ENCODE measurements at places on chromosomes 12 and 14. TPM values are rescaled to one million over a fixed set of nuclear protein-coding genes. Genes with fewer than 3 reads are reported as not detected.

The CEBPE gene
- 1.5 TPM for total RNA-seq

DNA sequence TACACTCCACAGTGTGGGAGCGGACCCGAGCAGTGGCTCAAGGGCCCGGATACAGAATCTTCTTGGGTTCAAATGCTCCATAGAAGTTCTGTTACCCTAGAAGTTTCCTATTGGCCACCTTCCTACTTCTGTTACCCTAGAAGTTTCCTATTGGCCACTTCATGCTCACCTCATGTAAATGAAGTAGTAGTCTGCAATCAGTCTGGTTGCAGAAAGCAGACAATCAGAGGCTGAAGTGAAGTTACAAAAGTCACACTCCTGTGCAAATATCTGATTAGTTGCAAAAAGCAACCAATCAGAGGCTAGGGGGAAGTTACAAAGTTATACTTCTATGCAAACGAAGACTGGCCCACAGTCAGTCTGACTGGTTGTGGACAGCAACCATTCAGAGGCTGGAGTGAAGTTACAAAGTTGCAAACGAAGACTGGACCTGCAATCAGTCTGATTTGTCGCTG is 77.8 kb upstream of the CPNE8 start:
- DNase-seq = no peak

DNA sequence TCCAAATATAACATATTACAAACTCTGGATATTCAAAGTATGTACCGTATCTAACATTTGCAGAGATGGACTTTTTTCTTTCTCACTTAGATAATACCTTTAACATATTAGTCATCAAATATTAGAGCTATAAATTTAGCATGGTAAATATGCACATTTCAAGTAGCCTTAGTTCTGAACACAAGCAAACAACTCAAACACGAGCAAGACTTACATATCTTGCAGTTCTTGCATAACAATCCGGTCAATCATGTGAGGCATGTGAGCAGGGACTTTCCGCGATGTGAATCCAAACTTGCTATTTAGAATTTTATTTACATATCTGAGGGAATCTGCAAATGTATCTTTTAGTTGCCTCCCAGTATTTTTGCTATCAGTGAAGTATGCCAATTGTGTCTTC is 22.1 kb upstream of the SYCP3 start:
- no peak for DNase-seq

DNA sequence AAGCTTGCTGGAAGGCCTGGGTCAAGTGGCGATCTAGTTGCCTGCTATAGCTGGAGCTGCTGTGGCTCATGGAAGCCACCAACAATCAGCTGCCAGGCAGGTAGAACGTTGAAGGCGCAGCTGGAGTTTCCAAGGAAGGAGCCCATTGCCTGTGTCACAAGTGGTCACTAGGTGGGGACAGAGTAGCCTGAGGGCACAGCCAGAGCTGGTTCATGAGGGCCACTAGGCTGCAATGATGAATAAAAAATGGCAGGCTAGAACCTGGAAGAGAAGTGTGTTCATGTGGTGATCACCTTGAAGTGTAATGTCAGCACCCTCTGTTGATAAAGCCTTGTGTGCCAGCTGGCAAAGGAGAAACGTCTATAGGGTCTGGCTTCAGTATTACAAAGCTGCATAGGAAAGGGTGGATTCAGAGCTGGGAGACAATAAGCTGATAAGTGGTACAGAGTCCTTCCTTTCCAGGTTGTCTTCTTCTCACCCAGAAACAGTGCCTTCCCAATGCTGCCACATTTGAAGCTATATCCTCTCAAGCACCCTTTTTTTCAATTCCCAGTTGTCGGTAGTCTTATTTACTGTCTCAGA is 165.8 kb downstream of the EMP1 start:
- no peak for DNase-seq

The FIGNL2 gene
- 0.69 TPM for total RNA-seq

The VSX2 gene
- total RNA-seq = not detected

The ACOT6 gene
- not detected for total RNA-seq

The VDR gene
- total RNA-seq = 12.2 TPM

The GUCY2C gene
- 0.10 TPM for total RNA-seq

GRCh38 chr14:58637391-58638230 is at the start of gene DACT1:
DACT1 (plus strand) TSS chr14:58637962; CDS start chr14:58638203, 241 bp downstream.
- DNase-seq = peak; percentile 91

GRCh38 chr12:7647071-7647470 is 18.6 kb downstream of the APOBEC1 start:
- DNase-seq = no peak

The IFI27L2 gene
- 29.8 TPM for total RNA-seq

The APOLD1 gene
- 21.2 TPM for total RNA-seq

The NOS1 gene
- 1.7 TPM for total RNA-seq

DNA sequence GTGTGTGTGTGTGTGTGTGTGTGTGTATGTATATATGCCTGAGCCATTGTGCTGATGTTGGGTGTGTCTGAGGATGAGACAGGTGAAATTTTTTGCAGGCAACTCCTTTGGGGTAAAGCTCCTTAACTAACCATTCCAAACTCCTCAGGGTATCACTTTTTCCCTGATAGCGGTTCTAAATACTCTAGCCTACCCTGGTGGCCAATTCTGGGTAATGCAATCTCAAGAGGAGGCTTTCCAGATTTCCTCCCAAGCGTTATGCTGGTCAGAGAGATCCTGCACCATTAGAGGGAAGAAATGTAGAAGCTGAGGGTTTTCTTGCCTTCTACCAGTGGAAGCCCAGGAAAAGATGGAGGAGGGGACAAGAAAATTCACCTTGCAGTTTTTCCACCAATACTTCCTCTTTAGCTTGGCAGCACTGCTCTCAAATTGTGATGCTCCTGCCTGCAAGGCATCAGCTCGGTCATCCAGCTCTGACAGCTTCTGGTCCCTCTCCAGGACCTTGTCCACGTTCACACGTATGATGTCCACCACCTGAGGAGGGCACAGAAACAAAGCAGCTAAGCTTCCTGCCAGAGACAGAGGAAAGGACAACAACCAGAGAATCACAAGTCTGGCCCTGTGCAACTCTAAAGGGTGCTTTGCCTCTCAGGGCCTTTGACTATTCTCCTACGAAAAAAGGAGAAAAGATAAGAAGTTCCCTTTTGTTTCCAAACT is 4.9 kb downstream of the VAMP1 start:
- peak; percentile 66 for DNase-seq

DNA sequence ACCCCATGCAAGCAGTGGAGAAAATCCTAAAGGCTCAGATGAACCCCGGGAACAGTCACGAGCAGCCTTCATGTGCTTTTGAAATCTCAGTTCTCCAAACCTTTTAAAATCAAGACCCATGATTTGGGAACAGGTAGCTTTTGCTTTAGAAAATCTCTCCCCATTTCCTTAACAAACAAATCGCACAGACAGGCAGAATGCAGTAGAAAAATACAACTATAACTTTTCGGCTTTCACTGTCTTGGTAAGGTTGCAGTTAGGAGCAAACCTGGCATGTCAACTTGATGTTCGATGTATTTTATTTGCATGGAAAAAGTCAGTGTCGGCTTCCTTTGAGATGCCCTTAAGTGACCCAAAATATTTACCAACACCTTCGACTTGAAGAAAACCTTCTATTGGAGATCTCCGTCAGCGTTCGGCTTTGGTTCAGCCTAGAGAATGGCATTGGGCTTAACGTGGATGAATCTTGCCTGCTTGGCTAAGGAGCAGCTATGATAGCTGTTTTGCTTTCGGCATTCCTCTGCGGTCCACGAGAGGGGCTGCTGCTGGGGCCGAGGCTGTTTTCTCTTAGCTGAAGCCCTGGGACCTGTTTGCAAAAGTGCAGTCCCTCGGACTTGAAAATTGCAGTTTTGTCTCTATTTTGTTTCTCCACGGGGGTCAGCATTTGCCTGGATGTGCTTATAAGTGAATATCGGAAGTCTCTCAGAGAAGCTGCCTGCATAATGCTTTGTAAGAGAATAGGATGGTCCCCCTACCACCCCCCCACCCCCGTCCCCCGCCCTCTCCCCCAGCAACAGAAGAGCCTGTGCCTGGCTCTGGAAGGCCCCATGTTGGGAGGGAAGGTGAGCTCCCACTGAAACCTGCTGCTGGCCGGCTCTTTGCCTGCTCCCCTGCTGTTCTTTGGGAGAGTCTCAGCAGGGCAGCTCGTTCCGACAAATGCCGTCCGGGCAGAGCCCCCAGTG is 122.8 kb downstream of the AACS start:
- DNase-seq = no peak

GRCh38 chr14:71688576-71688975 is 243.7 kb upstream of the RGS6 start:
- DNase-seq = no peak

The SLC6A13 gene
- total RNA-seq = 0.39 TPM

The SLC16A7 gene
- 74.5 TPM for total RNA-seq

- DNase-seq = no peak
These were observed 34.7 kb downstream of the SPTB start for GRCh38 chr14:64844969-64845536.

DNA sequence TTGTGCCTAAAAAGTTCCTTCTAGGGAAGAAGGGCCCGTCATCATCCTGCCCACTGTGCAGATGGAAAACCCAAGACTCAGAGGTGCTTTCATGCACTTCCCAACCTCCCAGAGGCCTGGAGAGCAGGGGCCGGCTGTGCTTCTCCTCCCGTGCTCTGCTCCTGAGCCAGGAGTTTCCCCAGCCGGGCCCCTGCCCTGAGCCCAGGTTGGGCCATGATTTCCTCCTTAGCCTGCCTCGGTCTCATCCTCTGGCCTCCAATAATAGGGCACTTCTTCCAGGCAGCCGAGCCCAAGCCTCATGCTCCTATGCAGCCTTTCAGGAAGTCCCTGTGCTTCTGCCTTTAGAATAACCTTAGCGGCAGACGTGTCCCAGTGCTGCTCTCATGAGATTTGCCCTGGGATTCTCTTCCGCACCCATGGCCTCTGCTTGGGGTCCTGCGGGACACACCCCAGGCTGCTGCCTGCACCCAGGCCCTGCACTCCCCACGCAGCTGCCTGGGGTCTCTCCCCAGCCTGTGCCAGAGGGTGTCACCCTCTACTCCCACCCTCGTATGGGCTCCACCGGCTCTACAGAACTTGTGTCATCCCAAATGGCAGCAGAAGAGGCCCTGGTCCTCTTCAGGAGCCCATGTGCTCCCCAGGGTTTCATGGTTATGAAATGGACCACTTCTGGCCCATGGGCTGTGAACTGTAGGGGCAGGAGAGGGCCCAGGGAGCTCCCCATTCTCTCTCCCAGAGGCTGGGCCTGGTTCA is 359.3 kb downstream of the ADGRD1 start:
- no peak for DNase-seq

The DAO gene
- total RNA-seq = not detected

GRCh38 chr12:4856596-4856995 is 53.1 kb upstream of the KCNA1 start:
- DNase-seq = no peak

The SPIC gene
- not detected for total RNA-seq

DNA sequence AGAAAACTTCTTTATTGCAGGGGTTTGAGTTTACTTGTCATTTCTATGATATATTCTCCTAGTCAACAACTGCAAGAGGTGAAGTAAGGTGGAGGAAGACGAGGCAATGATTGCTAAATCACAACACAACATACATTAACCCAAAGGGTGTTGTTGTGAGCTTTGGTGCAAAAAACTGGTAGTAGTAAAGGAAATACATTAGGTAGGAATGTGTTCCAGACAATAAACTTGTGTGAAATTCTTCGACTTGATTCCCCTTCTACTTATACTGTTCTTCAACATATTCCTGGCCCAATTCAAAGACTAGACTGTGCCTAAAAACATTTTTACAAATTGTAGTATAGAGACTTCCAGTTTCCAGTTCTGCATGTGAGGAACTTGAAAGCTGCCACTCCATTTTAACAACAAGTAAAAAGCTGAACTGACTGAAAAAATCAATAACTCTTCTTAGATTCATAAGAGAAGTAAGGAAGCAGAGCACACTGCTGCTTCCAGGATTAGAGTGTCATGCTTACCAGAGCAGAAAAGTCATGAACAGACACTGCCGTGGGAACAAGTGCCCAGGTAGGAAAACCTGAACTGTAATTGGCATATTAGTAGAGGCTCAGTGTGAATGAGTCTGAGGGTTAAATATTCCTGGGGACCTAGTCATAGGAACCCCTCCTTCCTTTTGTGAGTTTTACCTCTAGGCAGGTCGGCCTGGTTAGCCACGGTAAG is 22.2 kb downstream of the COX8C start:
- no peak for DNase-seq

The PLBD1 gene
- total RNA-seq = 18.1 TPM

DNA sequence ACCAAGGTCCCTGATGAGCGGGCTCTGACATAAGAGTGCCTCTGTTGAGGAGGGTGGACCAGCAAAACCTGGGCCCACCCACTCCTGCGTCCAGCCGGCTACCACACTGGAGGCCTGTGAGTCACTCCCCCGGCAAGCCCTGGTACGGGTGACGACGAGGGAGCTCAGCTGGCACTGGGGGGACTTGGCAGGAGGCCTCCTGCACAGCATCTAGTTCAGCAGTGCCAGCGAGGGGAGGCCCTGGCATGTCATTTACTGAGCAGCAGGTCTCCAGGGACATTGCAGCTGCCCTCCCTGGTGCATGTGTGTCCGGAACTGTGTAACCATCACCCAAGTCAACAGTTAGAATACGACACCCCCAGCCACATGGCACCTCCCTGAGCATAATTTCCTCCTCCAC is 24.4 kb downstream of the CD9 start:
- no peak for DNase-seq

GRCh38 chr14:89239023-89239422 is 178.0 kb downstream of the FOXN3 start:
- no peak for DNase-seq

DNA sequence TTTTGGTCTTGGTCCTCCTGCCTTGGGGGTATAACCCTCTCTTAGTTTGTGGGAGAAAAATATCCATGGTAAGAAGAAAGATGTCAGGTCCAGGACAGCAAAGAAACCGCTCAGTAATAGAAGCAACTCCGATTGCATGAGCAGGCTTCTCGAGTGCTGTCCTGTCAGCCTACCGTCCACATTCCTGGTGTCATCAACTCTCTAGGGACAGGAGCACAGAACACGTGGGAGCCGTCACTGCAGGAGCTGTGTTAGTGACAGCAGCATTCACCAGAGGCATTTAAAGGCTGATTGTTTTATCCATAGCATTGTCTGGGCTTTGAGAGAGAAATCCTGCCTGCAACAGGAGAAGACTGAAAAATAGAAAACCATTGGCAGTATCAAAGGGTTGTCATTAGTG is 244.2 kb downstream of the CACNA1C start:
- DNase-seq = no peak

The FAM90A1 gene
- not detected for total RNA-seq

The PTHLH gene
- total RNA-seq = 4.6 TPM

- DNase-seq = no peak
These were observed 130.6 kb downstream of the PRKCH start for GRCh38 chr14:61451891-61452400.

DNA sequence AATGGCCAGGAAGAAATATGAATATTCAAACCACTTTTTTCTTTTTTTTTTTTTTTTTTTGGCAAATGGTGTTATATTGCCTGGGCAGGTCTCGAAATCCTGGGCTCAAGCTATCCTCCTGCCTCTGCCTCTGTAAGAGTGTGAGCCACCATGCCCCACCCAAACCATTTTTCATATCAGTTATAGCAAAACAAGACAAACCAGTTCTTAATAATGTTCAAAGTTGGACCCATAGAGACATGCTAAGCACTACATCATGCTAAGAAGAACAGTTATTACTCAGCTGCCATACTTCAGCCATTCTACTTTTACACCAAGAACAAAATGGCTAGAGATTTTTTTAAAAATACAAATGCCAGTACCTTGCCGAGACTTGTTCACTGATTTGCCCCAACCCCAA is 25.5 kb downstream of the EIF2S1 start:
- DNase-seq = no peak

- DNase-seq = no peak
These were observed 50.5 kb upstream of the KRR1 start for GRCh38 chr12:75561921-75562320.
